ENCODE measurements at places on chromosomes 3 and 15.

- no peak for DNase-seq
These were observed 260.4 kb upstream of the GPR149 start for GRCh38 chr3:154690413-154690812.

- DNase-seq: no peak
These were observed 81.1 kb downstream of the CD200R1L start for GRCh38 chr3:112765531-112765930.

DNA sequence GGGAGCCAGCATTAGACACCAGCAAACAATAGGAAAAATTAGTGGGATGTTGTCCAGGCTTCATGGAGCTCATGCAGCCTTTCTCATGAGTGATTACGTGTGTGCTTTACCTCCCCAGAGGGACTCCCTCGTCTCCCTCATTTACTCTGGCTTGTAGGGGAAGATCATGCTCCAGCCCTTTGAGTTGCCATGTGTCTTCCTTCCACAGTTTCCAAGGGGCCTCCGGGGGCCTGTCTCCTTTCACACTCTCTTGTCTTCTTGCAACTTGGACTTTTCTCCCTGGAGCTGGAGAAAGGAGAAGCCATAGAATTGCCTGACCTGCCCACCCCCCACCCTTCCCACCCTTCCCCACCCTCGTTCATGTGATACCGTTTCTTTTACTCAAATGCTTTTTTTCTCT lies 98.7 kb downstream of the FAM43A start:
- no peak for DNase-seq

DNA sequence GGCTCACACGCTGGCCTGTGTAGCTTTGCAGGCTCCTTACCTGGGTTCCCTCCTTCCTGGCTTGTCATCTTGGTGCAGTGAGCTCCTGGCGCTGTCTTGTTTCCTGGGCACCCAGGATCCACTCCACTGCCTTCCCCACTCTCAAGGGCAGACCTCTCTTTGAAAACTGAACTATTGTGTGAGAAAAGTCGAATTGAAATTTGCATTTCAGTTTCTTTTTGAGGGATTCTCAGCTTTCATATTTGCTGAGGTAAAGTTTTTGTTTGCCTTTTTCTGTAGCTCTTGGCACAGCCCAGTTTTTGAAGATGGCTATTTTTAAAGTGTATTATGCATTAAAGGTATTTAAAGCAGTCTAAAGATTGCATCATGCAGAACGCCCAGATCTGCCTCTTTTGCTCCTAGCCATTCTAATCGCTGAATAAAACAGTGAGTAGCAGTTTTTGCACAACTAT lies 70.1 kb downstream of the CCK start:
- no peak for DNase-seq

- DNase-seq: no peak
These were observed 121.0 kb downstream of the ASB7 start for GRCh38 chr15:100723315-100723801.

DNA sequence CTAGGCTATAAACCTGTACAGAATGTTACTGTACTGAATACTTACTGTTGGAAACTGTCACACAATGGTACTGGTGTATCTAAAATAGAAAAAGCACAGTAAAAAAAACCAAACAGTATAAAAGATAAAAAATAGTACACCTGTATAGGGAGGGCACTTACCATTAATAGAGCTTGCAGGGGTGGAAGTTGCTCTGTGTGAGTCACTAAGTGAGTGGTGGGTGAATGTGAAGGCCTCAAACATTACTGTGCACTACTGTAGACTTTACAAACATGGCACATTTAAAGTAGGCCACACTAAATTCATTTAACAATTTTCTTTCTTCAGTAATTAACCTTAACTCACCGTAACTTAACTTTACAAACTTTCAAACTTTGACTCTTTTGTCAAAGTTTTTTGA lies 22.0 kb downstream of the B3GALNT1 start:
- no peak for DNase-seq

DNA sequence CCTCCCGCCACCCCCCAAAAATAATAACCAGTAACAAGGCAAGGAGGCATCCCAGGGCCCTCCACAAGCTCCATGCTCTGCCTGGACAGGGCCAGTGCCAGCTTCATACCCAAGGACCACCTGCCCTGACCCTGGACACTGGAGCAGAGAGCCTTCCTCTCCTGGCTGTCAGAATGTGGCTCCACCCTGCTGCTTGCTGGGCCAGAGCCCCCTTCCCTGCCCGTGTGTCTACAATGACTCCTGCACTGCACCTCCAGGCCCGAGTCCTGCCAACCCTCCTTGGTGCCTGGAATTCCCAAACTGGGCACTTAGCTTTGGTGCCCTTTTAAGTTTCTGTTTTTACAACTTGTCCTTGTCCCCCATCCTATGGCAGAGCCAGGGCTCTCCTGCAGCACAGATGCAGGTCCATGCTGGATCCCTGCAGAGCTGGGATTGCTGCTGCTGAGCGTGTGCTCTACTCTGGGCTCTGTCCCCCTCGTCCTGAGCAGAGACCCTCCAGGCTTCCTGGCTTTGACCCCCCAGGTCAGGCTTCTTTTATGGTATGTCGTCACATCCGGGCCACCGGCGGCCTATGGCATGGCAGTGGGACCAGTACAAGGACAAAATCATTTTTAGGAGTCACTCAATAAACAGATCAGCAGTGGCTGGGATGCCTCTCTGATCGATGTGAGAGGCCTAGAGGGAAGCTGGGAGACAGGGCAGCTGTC lies 11.4 kb upstream of the SNRPA1 start:
- DNase-seq: no peak

GRCh38 chr3:47006145-47006651 lies 26.7 kb downstream of the NBEAL2 start:
- no peak for DNase-seq

- no peak for DNase-seq
These were observed 25.4 kb upstream of the MBNL1 start for GRCh38 chr3:152243301-152243711.

DNA sequence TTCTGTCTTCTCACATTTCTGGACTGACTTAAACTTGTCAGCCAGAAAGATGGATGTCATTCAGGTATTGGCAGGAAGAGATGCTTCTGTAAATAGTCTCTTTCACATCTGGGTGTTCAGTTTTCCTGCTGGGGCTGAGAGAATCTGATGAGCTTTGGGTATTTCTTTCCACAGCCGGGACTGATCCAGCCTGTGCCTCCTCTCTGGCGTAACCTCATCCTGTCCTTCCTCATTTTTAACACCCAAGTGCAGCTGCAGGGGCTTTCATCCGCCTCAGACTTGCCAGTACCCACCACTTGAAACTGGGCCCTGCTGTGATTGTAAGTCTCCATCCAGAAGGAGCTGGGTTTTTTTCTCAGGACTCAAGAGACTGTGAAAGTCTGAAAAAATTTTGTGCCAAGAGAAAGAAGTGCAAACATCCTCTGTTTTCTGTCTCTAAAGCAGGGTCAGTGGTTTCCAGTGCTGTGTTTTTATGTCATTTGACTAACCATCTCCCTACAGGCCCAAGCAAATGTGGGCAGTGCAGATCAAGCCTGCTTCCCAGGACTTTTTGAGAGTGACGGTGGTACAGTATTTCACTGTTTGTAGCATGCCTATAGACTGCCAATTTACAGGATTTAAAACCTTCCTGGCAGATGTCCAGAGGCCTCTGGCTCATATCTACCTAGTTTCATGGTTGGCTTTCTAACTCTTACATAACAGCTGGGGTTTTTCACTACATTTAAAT lies 342.7 kb downstream of the PTPRG start:
- DNase-seq: no peak

- DNase-seq: no peak
These were observed 45.9 kb downstream of the FSTL1 start for GRCh38 chr3:120404876-120405275.

- no peak for DNase-seq
These were observed 9.3 kb downstream of the PXYLP1 start for GRCh38 chr3:141240687-141241615.

DNA sequence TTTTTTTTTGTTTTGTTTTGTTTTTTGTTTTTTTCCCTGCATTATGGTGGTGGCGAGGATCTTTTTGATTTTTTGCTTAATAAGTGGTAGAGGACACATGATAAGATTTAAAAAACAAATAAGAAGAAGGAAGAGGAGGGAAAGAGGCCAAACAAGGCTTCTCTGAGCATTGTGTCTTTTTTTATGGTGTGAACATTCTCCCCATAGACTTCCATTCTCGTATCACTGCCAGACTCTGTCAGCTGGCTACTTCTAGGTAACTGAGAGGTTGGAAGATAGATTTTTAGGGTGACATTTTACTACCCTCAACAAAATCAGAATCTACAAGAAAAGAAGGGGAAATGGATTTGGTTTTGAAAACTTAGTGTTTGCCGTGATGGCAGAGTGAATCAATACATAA lies 3.8 kb downstream of the NLGN1 start:
- no peak for DNase-seq

DNA sequence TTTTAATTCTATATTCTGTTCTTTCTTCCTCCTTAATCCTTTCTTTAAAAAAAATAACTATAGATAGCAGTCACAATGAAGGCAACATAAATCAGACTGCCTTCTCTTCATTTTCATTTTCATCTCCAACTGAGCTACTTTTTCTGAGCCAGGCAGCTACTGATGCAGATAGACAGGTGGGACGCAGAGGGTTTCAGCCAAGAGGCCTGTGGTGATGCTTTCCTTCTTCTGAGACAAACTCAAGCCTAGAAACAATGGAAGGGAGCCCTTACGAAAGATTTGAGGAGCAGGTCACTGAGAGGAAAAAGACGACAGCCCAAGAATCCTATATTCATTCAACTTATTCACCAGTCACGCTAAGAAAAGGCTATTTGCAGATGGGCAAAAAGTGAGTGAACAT lies 220.0 kb upstream of the MLF1 start:
- no peak for DNase-seq

DNA sequence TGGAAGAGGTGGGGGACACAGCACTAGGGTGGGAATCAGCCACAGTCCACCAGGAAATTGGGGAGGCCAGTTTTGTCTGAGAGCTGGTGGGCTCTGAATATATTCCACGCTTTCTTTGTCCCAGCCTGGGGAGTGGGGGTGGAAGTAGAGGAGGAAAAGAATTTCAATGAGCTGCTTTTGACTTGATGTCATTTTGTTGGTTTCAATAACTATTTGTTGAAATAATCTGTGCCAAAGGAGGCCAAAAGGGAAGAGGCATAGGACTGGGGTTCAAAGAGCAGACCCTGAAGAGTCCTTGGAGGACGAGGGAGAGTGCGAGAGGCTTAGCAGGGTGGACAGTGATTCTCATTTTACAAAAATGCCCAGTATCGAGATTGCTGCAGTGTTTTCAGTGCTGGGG lies 262.3 kb downstream of the SHQ1 start:
- DNase-seq: no peak

DNA sequence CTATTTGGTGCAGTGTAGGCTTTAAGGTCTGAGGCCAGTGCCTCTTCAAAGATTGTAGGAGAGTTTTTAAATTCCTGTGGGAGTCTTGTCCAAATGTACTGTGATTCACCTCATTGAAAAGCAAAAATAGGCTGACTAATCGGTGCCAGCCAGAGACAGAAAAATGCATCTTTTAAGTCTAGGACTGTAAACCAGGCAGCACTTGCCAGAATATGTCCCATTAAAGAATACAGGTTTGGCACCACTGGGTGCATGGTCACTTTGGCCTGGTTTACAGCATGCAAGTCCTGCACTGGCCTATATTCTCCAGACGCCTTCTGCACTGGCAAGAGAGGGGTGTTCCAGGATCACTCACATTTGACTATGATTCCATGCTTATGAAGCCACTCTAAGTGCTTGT lies 20.3 kb upstream of the NOX5 start:
- no peak for DNase-seq

- no peak for DNase-seq
These were observed 158.7 kb upstream of the UBE3A start for GRCh38 chr15:25597571-25597970.

- no peak for DNase-seq
These were observed 31.5 kb upstream of the TAFA4 start for GRCh38 chr3:68963891-68964290.

DNA sequence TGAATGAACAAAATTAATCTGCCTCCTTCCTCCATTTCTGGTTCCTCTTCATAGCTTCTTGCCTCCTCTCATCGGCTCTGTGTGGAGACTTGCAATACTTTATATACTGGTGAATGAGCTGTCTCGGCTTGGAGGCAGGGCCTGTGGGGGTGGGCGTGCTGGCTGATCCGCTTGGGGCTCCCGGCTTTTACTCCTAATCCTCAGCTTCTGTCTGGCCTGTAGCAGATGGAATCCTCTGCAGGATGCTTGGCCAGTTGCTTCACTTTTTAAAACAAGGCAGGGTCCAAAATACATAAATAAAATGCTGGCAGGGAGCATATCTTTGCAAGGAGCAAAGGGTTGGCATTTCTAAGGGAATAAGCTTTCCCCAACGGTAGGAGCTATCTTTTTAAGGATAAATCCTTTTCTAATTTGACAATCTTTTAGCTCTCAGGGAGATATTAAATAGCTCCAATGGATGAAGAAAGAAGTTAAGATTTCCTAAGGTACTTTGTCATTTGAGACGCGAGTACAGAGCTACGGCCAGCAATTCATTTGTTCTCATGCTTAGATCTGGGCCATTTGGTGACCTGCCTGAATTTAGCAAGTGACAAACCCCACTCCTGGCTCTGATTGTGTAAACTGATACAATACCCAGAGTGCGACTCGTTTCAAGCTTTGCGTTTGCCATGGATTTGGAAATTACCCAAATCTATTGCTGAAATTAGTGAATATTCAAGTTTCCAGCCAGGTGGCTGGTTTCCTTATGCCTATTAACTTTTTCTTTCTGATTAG lies 18.9 kb downstream of the SV2B start:
- DNase-seq: no peak

GRCh38 chr15:57485869-57486268 lies 105.8 kb upstream of the MYZAP start:
- DNase-seq: no peak

- DNase-seq: no peak
These were observed 19.8 kb downstream of the C3orf62 start for GRCh38 chr3:49257187-49257586.

DNA sequence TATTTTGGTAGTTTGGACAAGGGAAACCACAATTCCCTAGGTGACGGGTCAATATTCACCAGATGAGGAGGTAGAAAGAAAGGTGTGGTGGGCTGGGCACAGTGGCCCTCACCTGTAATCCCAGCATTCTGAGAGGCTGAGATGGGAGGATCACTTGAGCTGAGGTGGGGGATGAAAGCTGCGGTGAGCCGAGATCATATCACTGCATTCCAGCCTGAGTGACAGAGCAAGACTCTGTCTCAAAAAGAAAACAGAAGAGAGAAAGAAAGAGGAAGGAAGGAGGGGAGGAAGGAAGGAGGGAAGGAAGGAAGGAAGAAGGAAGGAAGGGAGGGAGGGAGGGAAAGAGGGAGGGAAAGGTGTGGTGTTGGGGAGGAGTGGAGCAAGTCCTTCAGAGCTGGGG lies 56.1 kb upstream of the RNF7 start:
- DNase-seq: no peak

- DNase-seq: no peak
These were observed 161.9 kb downstream of the FNDC3B start for GRCh38 chr3:172201136-172201869.
